RKO (cell line): ENCODE measurements at places on chromosomes 6 and 20.

- DNase-seq: no peak
Observed at GRCh38 chr6:169028343-169028742, 225.3 kb downstream of the THBS2 start.

DNA sequence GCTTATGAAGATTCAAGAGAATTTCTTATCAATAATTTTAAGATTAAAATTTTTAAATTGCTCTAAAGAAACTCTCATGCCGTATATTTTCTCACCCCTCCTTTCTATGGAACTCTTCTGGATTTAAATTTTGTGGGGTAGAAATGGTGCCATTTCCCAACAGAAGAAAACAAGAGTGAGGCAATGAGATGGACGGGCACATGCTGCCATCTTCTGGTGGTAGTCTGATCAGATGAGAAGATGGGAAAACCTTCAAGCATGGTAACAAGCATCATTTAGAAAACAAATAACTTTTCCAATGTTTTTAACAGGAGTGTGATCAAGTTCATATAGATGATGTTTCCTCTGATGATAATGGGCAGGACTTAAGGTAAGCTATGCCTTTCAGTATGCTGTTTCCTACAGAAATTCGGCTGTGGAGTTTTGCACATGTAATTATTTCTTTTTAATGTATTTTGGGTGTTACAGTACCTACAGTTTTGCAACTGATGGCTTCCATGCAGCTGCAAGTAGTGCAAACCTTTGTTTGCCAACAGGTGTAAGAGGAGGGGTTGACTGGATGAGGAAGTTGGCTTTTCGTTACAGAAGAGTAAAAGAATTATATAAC lies 271.4 kb downstream of the EYA4 start:
- DNase-seq: peak; percentile 61

DNA sequence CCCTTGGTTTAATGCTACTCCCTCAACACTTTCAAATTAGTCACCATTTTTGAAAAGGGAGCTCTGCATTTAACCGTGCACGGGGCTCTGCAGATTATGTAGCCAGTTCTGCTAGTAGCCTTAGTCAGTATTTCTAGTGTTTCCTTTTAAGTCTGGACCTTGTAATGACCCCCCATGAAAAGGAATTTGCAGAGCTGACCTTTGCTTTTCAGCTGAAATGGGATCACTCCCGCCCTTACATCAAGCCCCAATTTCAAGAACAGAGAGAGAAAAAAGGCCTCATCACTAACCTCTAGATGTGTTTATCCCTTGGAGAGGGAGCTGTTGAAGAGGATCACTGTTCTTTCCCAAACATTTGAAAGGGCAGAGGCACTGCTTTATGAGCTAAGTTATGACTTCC lies 490.7 kb upstream of the BTBD3 start:
- no peak for DNase-seq

- DNase-seq: no peak
Observed at GRCh38 chr6:31621991-31622390, 1.5 kb downstream of the PRRC2A start.

- no peak for DNase-seq
Observed at GRCh38 chr6:162124710-162125435, 602.7 kb downstream of the PRKN start.

GRCh38 chr6:30463651-30464618 lies 25.4 kb upstream of the HLA-E start:
- no peak for DNase-seq

DNA sequence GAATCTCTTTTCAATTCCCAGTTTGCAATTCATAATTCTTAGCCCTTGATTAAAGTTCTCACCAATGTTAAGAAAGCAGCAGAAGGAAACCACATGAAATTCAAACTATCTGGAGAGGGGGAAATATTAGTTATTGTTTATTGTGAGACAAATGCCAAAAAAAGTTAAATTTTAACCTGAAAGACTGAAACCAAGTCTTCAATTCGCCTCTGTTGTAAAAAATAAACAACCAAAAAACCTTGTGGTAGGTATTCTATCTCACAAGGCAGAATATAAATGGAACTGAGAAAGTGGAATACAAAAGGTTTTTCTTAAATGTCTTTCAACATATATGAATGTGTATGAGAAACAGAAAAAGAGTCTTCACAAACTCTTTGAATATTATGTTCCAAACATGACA lies 24.8 kb downstream of the TMX4 start:
- no peak for DNase-seq
